Breast epithelium (tissue), 4 donors: ENCODE measurements at places on chromosomes 5 and 9.

DNA sequence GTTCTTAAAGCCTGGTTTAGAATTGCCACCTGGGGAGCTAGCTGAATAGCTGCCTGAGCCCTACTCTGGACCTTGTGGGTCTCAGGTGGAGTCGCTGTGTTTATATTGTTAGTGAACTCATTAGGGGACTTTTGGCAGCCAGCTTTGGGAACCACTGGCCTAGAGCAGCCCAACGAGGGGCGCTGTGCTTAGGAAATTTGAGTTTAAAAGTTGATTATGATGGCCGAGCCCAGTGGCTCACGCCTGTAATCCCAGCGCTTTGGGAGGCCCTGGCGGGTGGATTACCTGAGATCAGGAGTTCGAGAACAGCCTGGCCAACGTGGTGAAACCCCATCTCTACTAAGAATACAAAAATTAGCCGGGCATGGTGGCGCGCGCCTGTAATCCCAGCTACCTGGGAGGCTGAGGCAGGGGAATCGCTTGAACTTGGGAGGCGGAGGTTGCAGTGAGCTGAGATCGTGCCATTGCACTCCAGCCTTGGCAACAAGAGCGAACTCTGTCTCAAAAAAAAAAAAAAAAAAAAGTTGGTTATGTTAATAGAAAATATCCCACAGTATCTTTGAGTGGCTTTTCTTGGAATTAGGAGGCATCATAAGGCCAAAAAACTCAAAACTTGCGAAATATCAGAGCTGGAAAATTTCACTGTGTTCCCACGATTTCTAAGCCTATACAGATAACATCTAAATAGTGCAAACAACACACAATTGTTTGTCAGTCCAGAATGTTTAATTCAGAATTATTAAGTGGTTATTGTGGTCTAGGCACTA, 809 bp downstream of the MCCC2 start:
- DNase-seq = no peak

GRCh38 chr5:37804401-37804800, 35.4 kb downstream of the GDNF start:
- no peak for DNase-seq

DNA sequence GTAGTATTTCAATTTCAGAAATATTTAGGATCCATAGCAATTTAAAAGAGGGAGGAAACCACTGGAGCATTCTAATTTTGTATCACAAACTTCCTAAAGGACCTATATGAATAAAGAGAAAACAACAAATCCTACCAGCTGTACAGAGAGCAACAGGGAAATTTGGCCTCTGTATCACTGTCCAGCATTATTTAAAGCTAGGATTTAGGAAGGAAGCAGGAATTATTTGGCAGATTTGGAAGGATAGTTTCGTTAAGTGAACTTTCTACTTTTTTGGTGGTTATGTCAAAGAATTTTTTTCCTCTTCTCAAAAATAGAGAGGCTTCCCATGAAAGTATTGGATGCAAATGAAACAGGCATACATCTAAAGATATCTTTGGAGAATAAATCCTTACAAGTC, 269.7 kb downstream of the RAB3C start:
- no peak for DNase-seq

- DNase-seq = no peak
These were observed 40.6 kb downstream of the HACD4 start for GRCh38 chr9:20990867-20991266.

DNA sequence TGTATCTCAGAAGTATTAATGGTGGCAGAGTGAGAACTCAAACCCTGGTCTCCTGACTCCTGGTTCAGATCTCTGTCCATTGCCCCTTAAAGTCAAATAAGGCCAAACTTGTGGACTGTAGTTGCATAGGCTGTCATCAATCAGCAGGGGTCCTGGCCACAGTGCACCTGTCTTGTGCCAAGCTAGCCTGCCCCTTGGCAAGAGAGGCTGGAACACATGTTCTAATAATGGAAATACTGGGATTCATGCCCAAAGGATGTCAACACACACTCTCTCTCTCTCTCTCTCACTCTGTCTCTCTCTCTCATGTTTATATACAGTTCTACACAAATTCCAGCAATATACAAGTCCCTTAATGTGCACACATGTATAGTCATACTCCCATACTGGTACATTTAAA, 44.3 kb downstream of the GLRA1 start:
- DNase-seq = no peak

DNA sequence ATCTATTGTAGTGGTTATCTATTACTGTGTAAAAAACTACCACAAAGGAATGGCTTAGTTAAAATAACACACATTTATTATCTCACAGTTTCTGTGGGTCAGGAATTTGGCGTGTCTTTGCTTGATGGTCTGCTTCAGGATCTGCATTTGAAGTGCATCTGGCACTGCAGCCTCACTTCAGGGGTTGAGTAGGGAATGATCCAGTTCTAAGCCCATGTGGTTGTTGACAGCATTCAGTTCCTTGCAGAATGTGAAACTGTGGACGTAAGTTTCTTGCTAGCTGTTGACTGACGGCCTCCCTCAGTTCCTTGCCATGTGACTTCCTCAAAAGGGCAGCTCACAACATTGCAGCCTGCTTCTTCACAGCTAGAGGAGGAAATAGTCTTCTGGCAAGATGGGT, 2.1 kb upstream of the OGN start:
- DNase-seq = no peak

GRCh38 chr5:114415760-114416159, 53.9 kb downstream of the KCNN2 start:
- DNase-seq = no peak

GRCh38 chr9:16622541-16622940, 247.9 kb downstream of the BNC2 start:
- no peak for DNase-seq

DNA sequence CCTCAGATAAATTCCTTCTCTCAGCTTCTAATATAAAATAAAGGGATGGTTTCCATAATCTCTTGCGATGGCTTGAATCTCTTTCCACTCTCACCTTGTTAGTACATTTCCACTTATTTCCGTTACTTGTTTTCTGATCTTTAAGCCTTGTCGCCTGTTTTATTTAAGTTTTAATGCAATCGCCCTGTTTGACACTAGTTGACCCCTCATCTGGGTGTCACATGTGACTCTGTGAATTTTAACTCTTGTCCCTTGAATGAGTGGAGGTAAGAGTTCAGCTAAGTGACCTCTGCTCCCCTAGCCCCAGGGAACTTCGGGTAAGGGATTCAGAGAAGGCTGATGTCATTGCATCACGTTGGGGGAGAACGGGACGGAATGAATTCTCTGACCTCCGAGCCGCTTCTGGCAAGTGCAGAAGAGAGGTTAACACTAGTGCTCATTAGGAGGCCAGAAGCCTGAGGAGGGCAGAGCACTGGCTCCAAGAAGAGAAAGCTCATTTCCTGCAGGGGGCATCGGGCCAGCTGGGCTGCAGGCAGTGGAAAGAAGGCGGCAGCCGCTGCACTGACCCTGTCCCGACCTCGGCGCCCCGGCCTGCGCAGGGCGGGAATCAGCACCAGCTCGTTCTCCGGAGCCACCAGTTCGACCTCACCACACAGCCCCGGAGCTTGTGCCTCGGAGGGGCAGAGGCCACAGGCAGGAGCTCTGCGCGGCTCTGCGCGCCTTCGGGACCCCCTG, 569 bp downstream of the HINT2 start:
- DNase-seq = peak; percentile 70

DNA sequence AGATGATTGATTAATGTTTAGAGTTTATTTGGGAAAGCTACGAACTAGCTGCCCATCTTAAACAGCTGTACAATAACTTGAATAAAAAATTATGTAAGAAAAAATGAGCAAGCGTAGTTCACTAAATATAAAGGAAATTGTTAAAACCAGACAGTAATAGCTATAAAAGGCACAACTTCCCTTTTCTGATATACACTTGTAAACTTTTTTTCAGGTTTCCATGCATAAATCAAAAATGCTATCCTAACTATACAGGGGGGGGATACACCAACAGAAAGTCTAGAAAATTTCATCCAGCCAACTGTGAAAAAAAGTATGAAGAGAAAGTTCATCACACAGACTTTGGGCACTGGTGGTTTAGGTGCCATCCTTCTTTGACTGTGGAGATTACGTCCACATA, 122.3 kb downstream of the NR3C1 start:
- DNase-seq = no peak

DNA sequence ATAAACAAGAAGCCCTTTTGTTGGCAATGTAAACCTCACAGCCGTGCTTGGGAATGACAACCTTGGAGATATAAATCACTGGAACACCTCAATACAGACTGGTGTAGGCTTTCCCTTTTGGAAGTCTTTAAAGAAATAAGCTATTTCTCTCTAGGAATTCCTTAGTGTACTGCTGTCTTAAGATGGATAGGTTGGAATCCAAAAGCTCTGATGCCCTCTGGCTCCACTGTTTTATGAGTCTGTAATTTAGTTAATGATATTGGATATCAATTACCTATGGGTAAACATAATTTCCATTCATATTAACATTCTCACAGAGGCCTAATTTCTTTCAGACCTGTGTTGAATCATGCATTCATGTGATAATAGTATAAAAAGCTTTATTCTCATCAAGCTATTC, 435.9 kb upstream of the MPDZ start:
- no peak for DNase-seq

GRCh38 chr5:90590170-90590569, 31.6 kb downstream of the ADGRV1 start:
- no peak for DNase-seq

- no peak for DNase-seq
These were observed 72.7 kb downstream of the ZFAND5 start for GRCh38 chr9:72292256-72292682.
